ENCODE measurements at places on chromosomes 13 and 19. TPM values are rescaled to one million over a fixed set of nuclear protein-coding genes. Genes with fewer than 3 reads are reported as not detected.

- no peak for DNase-seq
These were observed 512.2 kb downstream of the LMO7 start for GRCh38 chr13:76148374-76148773.

GRCh38 chr19:44777715-44778347 lies at the start of gene CBLC:
Gene CBLC (plus strand): TSS chr19:44777890. CDS start chr19:44777932, 42 bp downstream.
- DNase-seq = no peak

GRCh38 chr13:59038824-59039223 lies 1124.9 kb downstream of the DIAPH3 start:
- no peak for DNase-seq

DNA sequence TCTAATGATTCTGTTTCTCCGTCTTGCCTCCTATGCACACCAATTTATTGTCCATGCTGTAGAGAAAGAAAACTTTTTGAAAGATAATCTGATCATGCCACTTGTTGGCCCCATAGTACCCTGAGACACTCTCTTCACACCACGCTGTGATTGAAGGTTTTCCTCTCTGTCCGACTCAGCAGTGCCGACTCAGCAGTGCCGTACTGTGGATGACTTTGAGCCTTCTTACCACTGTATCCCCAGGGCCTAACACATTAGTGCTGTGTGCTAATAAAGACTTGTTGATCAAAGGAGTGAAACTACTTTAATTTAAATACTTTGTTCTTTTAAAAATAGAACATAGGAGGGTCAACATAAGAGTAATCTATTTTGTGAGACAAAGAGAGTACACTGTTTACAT lies 429.6 kb downstream of the KLF12 start:
- no peak for DNase-seq

- DNase-seq = no peak
These were observed 13.8 kb downstream of the ZNF557 start for GRCh38 chr19:7083076-7083956.

GRCh38 chr19:2041683-2042484 lies 9.2 kb downstream of the MKNK2 start:
- DNase-seq = peak; percentile 87

- no peak for DNase-seq
These were observed 17.0 kb upstream of the SACS start for GRCh38 chr13:23450340-23451046.

GRCh38 chr19:46859637-46860124 lies 1.1 kb upstream of the ARHGAP35 start:
- DNase-seq = peak; percentile 69

- no peak for DNase-seq
These were observed 108.6 kb downstream of the TNFRSF19 start for GRCh38 chr13:23678795-23679194.

- DNase-seq = no peak
These were observed 209.5 kb downstream of the KLF5 start for GRCh38 chr13:73268306-73268705.

DNA sequence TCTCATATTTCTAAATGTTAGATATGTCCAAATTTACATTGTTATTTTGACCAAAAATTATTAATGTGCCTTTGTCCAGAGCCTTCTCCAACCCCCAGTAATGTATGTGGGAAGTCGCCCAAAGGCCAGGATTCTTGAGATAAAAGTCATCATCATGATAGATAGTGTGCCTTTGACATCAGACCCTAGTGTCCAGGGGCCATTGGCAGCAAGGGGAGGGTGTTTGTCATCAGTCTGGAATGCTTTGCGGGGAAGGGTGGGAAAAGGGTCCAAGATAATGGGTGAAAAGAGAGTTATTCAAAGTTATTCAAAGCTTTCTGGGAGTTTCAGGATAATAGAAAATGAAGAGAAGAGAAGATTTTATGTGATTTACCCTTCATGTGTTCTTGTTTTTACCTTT lies 909.5 kb upstream of the GPC6 start:
- DNase-seq = no peak

DNA sequence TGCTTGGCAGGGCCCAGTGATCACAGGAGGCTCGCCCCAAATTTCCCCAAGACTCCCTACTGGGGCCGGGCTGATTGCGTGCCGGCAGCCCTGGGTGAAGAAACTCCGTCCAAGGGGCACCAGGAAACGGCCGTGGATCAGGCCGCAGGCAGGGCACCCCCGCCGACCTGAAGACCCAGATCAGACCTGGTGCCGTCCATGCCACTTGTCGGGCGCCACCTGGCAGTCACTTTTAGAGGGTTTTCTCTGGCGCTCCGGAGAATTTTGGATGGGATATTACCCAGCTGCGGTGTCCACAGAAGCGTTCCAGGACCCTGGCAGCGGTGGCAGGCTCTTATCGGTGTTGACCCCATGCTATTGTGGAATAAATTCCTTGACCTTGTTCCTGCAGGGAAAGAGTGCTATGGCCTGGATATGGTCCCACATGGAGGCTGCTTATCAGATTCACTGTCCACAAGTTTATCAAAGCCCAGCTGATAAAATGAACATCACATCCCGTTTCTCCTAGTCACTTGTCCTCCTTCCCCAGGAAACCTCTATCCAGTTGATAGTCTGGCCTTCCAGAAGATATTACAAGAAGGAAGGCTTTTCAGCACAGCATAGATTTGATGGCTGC lies 38.2 kb downstream of the IGFL2 start:
- DNase-seq = no peak

GTF2F1 gene
- 31.9 TPM for total RNA-seq

ANO8 gene
- total RNA-seq = 6.0 TPM

GAPDHS gene
- not detected for total RNA-seq

DNA sequence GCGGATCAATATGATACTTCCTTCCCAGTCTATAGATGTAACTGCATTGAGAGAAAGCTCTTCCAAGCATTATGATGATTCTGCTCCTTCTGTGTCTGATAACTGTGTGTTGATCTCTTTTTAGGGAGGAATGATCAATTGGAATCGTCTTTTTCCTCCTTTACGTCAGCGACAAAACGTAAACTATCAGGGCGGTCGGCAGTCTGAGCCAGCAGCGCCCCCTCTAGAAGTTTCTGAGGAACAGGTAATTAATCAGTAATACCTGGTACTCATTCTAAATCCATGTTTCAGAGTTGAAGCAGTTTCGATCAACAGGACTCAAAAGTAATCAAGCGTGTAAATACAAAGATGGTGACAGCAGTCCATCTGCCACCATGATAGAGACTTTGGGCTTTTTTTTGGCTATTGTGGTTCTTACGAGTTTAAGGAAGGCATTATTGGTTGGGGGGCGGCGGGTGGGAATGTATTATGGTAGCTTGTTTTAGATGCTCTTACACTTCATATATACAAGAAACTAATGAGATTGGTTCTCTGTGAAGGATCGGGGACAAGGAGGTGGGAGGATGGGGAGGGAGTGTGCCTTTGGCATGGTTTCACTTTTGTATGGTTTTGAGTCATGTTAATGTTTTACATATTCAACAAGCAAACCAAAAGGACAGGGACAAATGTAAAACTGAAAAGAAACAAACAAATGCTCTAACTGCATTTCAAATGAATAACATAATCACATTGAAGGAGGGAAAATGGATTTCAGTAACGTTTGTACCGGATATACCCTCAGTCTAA lies 60.7 kb upstream of the GPR183 start:
- DNase-seq = no peak

- DNase-seq = no peak
These were observed 223.2 kb upstream of the ZNF507 start for GRCh38 chr19:32122258-32122657.

GRCh38 chr19:2798733-2799132 lies 13.4 kb downstream of the THOP1 start:
- no peak for DNase-seq

DNA sequence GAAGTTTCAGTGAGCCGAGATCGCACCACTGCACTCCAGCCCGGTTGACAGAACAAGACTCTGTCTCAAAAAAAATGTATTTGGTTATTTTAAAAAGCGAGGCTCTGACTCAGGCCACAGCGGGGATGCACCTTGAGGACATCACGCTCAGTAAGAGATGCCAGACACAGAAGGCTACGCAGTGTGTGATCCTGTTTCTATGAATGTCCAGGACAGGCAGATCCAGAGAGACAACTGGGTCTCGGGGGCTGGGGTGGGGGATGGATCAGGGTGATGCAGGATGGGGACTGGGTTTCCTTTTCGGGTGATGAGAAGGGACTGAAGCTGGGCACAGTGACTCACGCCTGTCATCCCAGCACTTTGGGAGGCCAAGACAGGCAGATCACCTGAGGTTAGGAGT lies 5.4 kb downstream of the MED16 start:
- no peak for DNase-seq

DNA sequence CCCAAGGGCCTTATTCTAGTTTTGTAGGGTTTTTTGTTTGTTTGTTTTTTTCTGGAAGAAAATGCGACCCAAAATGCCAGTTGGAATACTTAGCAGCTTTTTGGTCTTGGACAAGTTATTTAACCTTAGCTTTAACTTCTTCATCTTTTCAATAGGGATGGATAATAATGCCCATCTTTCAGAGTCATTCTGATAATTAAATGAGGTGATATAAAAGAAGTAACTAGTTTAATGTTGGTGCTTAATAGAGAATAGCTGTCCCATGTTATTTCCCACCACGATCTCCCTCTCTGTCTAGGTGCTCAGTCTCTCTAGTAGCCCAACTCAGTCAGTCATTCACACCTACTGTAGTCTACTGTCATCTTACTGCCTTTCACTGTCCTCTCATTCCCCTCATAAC lies 8.0 kb downstream of the LSM14A start:
- DNase-seq = no peak

ANKRD10 gene
- total RNA-seq = 143 TPM

DNA sequence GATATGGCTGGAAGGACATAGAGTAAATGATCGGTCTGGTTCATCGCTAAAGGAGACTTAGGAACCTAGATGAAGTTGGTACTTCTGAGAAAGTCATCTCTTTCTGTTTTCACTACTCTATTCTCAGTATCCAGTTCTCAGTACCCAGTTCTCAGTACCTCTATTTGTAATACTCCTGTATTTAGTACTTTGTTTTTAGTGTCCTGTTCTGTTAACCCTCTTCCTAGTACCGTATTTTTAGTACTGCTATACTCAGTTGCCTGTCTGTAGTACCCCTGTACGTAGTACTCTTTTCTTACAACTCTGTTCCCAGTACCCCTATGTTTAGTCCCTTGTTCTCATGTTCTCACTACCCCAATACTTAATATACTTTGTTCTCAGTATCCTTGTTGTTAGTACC lies 1.2 kb downstream of the RFXAP start:
- DNase-seq = no peak

DNA sequence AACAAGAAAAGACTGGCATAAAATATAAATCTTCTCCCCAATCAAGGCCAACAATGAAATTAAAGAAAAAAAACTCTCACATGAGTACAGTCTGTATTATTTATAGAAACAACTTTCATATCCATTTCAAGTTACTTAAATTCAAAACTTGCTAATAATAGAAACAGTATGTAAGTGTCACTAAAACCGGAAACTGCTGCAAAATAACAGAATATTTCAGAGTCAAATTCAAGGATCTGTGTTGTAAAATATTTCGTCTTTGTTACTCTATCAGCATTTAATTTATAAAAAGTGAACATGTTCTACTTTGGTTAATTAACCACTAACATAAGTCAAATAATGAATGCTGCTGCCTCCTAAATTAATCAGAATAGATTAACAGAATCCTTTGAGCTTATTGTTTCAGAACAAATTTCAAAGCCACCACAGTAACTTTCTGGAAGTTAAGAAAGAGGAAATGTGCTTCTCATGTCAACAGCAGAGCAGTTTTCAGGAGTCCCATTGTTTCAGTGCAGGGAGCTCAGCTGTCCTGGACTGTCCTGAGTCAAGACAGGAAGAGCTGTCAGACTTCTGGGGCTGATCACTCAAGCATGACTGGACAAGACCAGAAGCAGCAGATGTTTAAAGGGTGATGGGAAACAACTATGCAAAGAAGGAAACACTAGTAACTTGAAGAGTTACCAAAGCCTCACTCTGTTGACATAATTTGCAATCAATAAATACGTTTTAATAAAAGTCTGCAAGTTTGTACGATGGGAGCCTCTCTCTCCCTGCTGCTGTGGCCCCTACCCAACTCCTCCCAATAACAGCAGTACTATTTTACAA lies 76.9 kb downstream of the FOXO1 start:
- DNase-seq = no peak

DNA sequence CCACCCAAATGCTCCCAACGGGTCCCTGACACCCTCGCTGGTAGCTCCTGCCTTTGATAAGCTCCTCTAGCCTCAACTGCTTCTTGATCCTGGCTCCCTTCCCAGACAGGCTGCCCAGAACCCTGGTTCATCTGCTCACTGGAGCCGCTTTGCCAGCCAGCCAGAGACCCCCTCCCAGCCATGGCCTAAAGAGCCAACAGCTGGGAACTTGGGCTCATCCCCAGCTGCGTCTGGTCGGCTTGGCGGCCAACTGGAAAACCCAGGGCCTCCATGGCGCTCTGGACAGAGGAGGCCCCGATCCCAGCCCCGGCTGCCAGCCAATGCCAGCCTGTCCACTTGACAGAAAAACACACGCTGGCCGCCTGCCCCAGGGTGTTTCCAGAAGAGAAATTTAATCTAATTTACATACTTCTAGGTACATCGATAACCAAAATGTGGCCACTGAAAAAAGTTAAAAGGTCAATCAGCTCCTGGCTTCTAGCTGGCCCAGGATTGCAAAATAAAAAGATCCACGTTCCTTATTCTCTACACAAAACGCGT lies 3.0 kb upstream of the AKAP8L start:
- DNase-seq = no peak

Data from omental fat pad (tissue), 4 donors.